ENCODE measurements at places on chromosomes 13 and 19.

GRCh38 chr13:51856027-51856736 lies 5.6 kb upstream of the CCDC70 start:
- DNase-seq = no peak

- DNase-seq = no peak
Observed at GRCh38 chr13:44068737-44069136, 189.0 kb downstream of the LACC1 start.

- no peak for DNase-seq
Observed at GRCh38 chr13:33263976-33264619, 21.5 kb downstream of the STARD13 start.

DNA sequence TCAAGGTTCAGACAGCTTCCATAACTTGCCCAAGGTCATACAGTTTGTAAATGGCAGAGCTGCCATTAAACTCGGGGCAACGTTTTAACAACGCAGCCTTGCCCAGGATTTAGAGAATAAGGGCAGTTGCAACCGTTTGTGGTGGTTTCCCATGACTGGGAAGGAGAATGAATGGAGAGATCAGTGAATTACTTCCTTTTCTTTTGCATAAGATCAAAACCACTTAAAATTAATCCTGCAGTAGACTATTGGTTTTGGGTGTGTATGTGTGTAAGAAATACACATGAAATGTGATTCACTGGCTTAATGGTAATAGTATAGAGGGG lies 179.1 kb upstream of the MIR17HG start:
- DNase-seq = no peak

DNA sequence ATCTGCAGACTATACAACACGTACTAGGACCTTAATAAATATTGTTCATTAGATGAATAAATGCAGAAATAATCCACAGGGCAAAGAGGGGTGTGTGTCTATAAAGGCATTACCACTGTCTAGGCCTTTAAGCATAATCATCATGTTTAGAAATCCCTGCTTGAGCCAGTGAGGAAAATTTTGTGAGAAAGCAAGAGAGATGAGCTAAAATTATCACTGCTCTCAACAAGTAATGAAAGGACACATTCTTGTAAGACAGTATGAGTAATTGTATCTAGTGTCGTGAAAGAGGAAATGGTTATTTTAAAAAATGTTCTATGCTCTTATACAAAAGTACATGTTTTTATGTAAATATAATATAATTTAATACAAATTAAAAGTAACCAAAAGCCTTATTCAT lies 1699.4 kb downstream of the PCDH9 start:
- DNase-seq = no peak

DNA sequence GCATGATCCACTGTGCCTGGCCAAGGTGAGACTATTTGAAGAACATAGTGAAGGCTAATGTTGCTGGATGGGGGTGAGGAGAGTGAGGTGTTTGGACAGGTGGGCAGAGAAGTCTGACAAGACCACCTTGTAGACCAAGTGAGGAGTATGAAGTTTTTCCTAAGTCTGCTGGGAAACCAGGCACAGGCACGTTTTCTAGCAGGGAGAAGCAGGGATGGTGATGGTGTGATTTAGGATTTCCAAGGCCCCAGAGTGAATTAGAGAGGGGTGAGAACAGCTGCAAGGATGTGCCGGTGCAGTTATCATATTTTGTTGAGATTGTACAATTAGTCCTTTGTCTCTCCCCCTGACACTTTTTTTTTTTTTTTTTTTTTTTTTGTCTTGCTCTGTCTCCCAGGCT lies 5.6 kb upstream of the PKN1 start:
- DNase-seq = no peak

DNA sequence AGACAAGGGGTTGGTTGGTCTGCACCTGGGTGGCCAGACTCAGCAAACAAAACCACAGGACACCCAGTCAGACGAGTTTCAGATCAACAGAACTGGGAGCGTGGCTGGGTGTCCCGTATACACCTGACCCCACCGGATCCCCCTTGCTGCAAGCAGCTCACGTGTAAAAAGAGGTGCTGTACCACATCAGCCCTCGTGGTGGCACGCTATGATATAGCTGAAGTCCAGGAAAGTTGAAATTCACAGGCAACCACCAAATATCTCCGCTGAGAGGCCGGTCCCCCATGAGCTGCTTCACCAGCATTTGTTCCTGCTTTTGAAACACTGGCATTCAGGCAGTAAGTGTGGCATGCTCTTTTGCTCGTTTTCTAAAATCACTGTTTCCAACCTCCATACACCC lies 92.3 kb downstream of the TUBA3C start:
- DNase-seq = no peak

DNA sequence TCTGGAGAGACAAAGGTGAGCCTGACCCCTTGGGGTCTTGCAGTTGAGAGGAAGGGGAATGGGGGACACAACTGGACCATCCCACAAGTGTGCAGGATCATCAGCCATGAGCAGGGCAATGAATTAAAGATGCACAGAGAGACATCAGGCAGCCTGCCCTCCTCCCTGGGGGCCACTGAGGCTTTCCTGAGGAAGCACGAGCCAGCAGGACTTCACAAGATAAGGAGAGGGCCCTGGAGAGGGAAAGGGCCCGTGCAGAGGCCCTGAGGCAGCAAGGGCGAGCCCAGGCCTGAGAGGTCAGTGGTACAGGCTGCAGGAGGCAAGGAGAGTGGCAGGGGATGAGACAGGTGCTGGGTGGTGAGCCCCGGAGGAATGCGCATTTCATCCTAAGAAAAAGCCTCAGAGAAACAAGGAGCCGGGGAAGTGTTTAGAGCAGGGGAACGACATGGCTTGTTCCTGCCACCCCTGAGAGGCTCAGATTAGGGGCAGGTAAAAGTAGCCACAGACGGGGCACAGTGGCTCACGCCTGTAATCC lies 9.0 kb upstream of the PRKD2 start:
- no peak for DNase-seq

DNA sequence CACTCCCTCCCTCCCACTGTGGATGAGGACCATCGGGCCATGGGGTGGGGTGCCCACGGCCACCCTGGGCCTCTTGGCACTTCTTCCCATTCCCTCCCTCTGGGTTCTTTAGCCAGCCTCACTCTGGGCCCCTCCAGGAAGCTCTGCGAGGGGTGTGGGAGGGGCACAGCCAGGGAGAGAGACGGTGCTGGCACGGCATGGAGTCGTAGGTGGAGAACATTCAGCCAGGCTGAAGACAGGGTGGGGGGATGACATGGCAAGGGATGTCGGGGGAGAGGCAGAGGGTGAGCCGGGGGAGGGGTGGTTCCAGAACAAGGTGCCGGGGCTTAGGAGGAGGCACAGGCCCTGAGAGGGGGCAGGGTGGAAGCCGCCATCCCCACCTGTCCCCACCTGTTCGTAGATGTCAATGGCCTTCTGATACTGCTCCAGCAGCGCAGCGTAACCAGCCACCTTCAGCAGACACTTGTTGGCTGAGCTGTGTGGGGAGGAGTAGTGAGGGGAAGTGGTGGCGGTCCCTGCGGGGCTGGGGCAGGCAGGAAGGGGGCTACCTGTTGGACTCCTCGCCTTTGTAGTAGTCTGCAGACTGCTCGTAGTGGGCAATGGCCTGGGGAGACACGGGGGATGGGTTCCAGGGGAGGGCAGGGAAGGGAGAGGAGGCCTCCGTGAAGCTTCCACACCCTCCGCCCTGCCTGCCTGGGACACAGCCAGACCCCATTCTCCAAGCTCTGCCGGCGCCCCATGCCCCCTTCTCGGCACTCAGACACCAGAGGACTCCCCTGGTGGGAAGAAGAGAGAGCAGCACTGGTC lies 8.8 kb upstream of the KPTN start:
- no peak for DNase-seq

DNA sequence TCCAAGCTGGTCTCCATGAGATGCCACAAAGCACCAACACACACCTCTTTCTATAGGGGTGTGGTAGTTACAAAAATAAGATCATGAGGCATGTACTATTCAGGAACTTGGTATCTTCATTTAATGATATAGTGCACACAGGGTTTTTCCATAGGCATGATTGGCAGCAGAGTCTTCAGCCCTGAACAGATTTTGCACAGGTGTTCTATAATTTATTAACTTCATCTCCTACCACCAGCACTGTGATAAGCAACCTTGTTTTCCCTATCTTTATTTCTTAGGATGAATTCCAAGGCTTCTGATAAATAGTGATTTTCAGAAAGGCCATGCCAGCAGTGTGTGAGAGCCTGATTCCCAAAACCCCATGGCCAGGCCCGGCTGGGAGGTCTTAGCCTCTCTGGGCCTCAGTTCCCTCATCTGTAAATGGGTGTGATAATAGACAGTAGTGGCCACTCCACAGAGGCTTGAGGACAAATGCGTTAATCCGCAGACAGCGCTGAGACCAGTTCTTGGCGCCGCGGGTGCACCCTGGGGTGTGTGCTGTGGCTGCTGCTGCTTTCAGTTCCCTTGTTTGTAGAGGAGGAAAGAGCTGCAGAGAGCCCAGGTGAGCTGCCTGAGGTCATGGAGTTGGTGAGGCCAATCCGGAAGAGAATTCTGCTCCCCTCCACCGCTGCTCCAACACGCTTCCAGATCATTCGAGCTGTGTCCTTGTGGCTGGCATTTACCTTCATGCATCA lies 33.1 kb downstream of the DHRS12 start:
- no peak for DNase-seq

- no peak for DNase-seq
Observed at GRCh38 chr19:2087621-2088100, 8.5 kb downstream of the MOB3A start.

GRCh38 chr13:80962855-80963254 lies 621.9 kb upstream of the SPRY2 start:
- no peak for DNase-seq

DNA sequence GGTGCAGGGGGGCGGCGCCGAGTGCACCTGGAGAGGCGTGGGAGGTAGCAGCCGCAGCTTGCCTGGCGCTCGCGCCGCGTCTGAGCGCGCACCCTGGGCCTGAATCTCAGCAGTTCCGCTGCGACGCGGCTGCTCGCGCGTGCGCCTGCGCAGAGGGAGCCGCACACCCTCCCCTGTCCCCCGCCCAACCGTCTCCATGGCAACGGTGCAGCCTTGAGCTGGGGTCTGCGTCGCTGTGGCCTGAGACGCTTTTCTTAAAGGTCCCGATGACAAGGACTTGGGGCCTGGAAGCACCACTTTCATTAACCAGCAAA lies at the start of gene PNMA8B:
PNMA8B (minus strand) TSS at position 82 of the 314 bp plus-strand sequence. CDS start 402 bp downstream, outside the sequence.
- DNase-seq = peak; percentile 81

DNA sequence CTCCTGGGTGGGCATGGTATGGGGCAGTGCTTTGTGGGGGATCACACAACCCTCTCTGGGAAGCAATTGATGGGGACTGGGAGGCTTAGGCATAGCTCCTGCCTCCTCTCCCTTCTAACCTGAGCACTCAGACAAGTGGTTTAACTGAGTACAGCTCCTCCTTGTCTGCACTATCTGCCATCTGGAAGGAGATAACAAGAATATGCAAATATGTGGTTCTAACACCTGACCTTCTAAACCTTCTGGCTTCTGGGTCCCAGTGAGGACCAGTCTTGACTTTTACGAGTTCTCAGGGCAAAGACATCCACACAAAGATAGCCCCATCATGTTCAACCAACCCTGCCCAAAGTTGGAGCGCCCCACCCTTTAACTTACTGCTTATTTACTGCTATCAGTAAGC lies 381.0 kb upstream of the TSHZ3 start:
- DNase-seq = no peak

DNA sequence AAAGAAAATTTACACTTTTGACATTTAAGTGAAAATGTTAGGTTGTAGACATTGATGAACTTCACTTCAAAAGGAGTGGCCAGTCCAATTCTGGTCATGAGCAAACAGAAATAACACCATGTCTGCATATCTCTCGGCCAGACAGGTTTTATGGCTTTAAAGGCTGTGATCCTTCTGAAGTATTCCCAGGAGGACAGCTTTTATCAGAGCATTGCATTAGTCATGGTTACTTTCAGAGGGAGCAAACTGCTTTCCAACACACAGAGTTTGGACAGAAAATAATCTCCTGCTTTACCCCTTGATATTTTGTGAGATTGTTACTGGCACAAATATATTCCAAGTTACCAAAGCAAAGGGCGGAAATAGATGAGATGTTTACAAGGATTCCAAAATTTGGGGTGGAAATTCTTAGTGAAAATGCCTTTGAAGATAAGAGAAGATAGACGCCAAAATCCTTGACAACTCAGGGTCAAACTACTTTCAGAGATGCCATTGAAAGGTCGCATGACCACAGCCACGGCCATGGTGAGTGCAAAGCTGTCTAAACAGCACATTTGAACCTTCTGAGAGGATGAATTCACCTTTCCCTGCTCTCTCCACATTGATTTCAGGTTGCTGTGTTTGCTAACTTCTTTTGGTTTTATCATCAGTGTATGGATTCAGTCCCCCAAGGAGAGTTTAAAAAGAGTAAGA lies 584.5 kb upstream of the SGCG start:
- DNase-seq = no peak

DNA sequence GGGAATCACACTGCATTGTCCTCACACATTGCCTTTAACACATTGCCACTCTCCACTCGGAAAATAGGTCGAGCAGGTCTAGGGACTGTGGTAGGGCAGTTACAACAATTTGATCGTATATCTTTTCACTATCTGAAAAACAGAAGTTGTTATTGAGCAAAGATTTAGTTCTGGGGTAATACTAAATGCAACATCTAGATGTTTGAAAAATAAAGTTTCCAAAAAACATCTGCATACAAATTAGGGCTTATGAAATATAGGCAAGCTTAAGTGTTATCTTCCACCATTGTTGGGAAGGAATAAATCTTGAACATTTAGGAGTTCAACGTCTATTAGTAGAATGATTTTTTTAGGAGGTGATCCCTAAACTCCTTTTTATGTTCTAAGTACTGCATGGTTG lies 768 bp upstream of the HS6ST3 start:
- no peak for DNase-seq

- no peak for DNase-seq
Observed at GRCh38 chr13:77745784-77746183, 48.3 kb downstream of the SLAIN1 start.

- no peak for DNase-seq
Observed at GRCh38 chr13:81223778-81224177, 882.9 kb upstream of the SPRY2 start.

- DNase-seq = no peak
Observed at GRCh38 chr13:73138638-73139491, 80.1 kb downstream of the KLF5 start.

- DNase-seq = no peak
Observed at GRCh38 chr19:35502751-35503150, 10.7 kb downstream of the DMKN start.

- no peak for DNase-seq
Observed at GRCh38 chr19:10550336-10550735, 6.6 kb downstream of the ATG4D start.
